ENCODE measurements at places on chromosomes 1 and 21.

- no peak for DNase-seq
Observed at GRCh38 chr1:177922209-177922608, 47.6 kb downstream of the SEC16B start.

DNA sequence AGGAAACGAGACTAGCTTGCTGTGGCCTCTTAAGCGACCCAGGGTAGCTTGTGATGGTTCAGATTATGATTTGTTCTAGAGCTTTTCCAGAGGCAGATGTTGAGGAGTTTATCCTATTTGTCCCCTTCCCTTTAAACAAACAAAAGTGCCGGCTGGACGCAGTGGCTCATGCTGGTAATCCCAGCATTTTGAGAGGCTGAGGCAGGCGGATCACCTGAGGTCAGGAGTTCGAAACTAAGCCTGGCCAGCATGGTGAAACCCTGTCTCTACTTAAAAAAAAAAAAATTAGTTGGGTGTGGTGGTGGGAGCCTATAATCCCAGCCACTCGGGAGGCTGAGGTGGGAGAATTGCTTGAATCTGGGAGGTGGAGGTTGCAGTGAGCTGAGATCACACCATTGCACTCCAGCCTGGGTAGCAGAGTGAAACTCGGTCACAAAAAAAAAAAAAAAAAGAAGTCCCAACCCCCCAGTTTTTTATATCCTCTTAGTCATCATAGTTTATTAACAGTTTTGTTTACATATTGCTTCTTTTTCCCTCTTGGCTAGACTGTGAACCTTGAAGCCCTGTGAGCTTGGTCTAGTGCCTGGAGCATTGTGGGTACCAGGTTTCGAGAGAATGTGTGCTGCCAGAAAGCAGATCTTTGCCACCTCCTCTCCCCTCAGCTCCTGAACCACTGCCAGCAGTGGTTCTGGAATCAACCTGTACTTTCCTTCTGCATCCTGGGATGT is 29.8 kb downstream of the MAPKAPK2 start:
- DNase-seq, result no peak

- DNase-seq, result no peak
Observed at GRCh38 chr21:19340303-19340702, 936.7 kb upstream of the TMPRSS15 start.

- no peak for DNase-seq
Observed at GRCh38 chr1:40820251-40820797, 36.7 kb downstream of the KCNQ4 start.

GRCh38 chr1:156833603-156834002 is 17.0 kb upstream of the SH2D2A start:
- DNase-seq, result no peak

DNA sequence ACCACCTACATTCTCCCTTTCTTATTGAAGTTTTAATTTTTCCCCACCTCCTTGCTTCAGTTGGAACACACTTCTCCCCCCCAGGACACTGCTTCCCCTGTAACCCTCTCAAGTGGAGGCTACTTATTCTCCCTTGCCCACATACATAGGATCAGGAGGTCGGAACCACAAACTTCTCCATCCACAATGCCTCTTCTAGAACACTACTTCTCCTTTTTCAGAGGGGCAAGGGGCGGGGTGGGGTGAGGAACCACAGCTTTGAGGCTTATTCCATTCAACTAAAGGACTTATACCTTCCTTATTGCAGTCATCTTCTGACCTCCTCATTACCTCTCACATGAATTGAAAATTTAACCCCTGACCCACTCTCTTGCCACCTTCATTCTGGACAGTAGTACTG is 81.3 kb downstream of the NEK7 start:
- no peak for DNase-seq

GRCh38 chr1:42463921-42464320 is 835 bp downstream of the CCDC30 start:
- no peak for DNase-seq

- DNase-seq, result no peak
Observed at GRCh38 chr1:186722711-186723309, 42.6 kb upstream of the PTGS2 start.

DNA sequence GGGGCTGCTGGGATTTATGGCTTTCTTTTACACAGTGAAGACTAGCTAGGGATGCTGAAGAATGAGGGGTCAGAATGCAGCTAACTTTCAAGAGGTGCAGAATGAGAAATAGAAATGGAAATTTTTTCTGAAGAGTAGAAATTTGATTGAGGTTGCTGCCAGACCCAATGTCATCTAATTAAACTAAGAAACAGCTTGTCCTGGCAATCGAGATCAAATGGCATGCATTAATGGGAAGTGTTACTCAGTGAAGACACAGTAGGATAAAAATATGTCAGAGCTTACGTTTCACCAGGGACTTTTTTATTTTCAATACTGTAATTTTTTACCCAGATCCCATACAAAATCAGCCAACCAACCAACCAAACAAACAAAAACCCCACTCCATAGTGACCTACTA is 306.0 kb downstream of the GRIK1 start:
- no peak for DNase-seq

- DNase-seq, result no peak
Observed at GRCh38 chr1:236472850-236473788, 50.7 kb upstream of the LGALS8 start.

- no peak for DNase-seq
Observed at GRCh38 chr1:50860256-50860655, 99.8 kb downstream of the FAF1 start.

GRCh38 chr1:93765099-93765498 is 83.5 kb upstream of the BCAR3 start:
- DNase-seq, result no peak

DNA sequence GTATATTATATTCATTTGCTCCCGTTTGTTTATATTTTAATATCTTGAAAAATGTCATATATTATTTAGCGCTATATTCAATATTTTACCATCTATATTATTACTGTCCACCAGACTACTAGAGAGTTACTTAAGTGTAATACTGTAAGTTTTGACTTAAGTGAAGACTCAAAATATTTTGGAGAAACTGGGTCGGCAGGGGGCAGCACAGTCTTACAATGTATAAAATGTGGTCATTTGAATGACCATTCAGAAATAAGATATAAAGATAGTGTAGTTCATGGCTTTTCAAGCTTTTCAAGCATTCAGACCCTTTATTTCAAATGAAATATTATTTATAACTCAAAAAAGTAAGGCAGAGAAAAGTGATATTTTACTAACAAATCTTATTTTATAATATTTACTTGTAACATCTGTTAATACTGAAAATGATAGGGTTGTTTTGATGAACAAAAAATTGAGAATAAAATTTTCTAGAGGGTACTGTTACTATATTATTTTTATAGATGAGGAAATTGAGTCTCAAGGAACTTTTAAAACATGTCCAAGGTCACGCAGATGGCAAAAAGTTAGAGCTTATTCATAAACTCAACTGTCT is 89.0 kb upstream of the SERTAD4 start:
- no peak for DNase-seq

DNA sequence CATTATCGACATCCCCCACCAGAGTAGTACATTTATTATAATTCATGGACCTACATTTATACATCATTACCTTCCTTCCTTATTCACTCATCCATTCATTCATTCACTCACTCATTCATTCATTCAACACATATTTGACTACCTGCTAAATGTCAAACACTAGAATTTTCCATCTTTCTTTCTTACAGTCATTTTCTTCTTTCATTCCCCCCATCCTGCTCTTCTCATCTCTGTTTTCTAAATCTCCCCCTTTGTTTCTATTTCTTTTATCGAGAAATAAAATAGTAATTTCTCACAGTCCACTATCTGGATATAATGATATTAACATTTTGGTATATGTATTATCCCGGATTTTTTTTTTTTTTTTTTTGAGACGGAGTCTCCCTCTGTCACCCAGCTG is 27.8 kb upstream of the FMO3 start:
- no peak for DNase-seq

All from nucleus accumbens (tissue), 56 donors.